ENCODE measurements at places on chromosomes 2 and 18. TPM values are rescaled to one million over a fixed set of nuclear protein-coding genes. Genes with fewer than 3 reads are reported as not detected.

GRCh38 chr2:30625701-30626100 is 178.7 kb downstream of the LCLAT1 start:
- H3K36me3 ChIP-seq: no peaks in the 10 kb centered on the region
- H3K4me1 ChIP-seq: peaks cover under 1% of the 10 kb centered on the region
- H3K4me3 ChIP-seq: no peak overlapping the region

GRCh38 chr18:24317370-24317769 is 80.3 kb downstream of the OSBPL1A start:
- no peaks in the 10 kb centered on the region for H3K4me1 ChIP-seq
- no peaks in the 10 kb centered on the region for H3K36me3 ChIP-seq
- H3K27ac ChIP-seq: no peak overlapping the region
- no peak overlapping the region for H3K4me3 ChIP-seq

GRCh38 chr2:42169100-42169873 is at the start of gene EML4:
Gene EML4, plus strand, starts transcription at chr2:42169353. Its CDS starts 259 bp downstream, at chr2:42169612.
- peak; percentile 79 for DNase-seq
- H3K4me1 ChIP-seq: peaks cover 12% of the 10 kb centered on the region
- H3K27me3 ChIP-seq: no peaks in the 10 kb centered on the region
- H3K4me3 ChIP-seq: peak within 1 kb of the TSS; percentile 92

GRCh38 chr2:218259099-218259961 is 1.5 kb upstream of the GPBAR1 start:
- no peak for DNase-seq
- H3K27ac ChIP-seq: peak overlapping the region; percentile 79
- H3K4me1 ChIP-seq: peaks cover 25% of the 10 kb centered on the region
- no peaks in the 10 kb centered on the region for H3K27me3 ChIP-seq
- no peak overlapping the region for H3K4me3 ChIP-seq

DES gene
- total RNA-seq: 19,008 TPM
